ENCODE measurements at places on chromosomes 3 and 15. TPM values are rescaled to one million over a fixed set of nuclear protein-coding genes. Genes with fewer than 3 reads are reported as not detected.

GRCh38 chr3:23276913-23277658 is 74.0 kb downstream of the UBE2E2 start:
- DNase-seq, result no peak

DNA sequence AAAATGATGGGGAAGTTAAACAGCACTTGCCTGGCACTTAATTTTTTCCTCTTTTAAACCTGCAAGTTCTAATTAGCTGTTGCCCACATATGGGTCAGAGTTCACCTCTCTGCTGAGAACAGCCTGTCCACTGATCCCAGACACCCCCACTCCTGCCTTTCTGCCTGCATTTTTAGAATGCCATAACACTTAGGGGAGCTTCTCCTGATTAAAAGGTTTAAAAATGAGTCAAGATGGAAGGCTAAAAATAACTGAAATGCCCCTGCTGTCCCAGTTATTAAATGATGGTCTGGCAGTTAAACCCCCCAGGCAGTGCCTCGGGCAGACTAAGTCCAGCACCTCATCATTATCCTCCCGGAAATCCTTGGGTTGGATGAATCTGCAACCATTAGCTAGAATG is 913.6 kb upstream of the ARPP21 start:
- DNase-seq, result no peak

- no peak for DNase-seq
Measured at GRCh38 chr3:171953301-171954022, 85.9 kb upstream of the FNDC3B start.

GRCh38 chr3:46614431-46614830 is 2.1 kb downstream of the FAM240A start:
- no peak for DNase-seq

DNA sequence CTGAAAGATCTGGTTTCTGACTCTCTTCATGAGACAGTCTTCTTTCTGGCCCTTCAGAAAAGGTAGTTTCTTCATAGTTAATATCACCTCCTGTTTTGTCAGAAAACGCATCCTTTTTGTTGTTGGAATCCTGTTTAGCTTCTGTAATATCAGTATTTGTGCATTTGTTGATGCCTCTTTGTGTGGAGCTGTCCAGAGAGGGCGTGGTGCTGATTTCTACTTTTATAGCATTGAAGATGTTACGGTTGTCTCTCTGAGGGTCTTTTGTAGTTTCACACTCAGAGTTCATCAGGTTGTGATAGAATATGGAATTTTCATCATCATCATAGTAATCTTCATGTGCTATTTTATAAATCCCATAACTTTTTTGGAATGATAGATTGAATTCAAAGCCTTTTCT is 8.9 kb downstream of the GPR149 start:
- DNase-seq, result peak; percentile 5

- no peak for DNase-seq
Measured at GRCh38 chr15:74762791-74763150, 14.1 kb downstream of the CYP1A2 start.

- no peak for DNase-seq
Measured at GRCh38 chr3:114863848-114864247, 283.2 kb downstream of the ZBTB20 start.

GRCh38 chr3:113079218-113079961 is 88.6 kb downstream of the GTPBP8 start:
- no peak for DNase-seq

The IMPG2 gene
- 0.99 TPM for total RNA-seq

- DNase-seq, result no peak
Measured at GRCh38 chr3:295166-295565, 98.6 kb downstream of the CHL1 start.

DNA sequence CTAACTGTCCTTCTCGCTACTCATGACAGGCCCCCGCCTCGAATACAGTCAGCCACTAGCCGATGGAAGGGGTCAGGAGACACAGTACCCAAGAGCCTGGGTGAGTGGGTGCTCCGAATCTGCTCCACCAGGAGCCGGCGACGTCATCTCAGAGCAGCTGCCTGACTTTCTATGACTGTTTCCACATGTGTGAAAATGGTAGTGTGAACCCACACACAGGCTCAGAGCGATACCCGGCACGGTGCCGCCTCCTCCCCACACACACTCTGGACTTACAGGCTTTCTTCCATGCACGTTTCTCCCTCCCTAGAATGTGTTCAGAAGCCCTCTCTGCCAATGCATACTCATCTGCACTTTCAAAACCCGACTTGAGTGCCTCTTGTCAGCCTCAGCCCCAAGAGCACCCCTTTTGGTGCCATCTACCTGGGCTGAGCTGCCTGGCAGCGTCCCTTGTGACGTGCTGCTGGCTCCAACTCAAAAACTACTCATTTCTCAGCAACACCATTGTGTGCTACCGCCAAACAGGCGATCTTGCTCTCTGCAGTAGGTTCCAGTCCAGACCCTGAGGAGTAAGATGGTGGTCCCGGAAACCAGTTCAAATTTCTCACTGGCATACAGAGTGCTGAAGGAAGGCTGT is 29.7 kb downstream of the VGLL4 start:
- DNase-seq, result no peak

The CCDC32 gene
- total RNA-seq, result 16.1 TPM

The KIF15 gene
- 1.6 TPM for total RNA-seq

The RPS27L gene
- total RNA-seq, result 300 TPM

DNA sequence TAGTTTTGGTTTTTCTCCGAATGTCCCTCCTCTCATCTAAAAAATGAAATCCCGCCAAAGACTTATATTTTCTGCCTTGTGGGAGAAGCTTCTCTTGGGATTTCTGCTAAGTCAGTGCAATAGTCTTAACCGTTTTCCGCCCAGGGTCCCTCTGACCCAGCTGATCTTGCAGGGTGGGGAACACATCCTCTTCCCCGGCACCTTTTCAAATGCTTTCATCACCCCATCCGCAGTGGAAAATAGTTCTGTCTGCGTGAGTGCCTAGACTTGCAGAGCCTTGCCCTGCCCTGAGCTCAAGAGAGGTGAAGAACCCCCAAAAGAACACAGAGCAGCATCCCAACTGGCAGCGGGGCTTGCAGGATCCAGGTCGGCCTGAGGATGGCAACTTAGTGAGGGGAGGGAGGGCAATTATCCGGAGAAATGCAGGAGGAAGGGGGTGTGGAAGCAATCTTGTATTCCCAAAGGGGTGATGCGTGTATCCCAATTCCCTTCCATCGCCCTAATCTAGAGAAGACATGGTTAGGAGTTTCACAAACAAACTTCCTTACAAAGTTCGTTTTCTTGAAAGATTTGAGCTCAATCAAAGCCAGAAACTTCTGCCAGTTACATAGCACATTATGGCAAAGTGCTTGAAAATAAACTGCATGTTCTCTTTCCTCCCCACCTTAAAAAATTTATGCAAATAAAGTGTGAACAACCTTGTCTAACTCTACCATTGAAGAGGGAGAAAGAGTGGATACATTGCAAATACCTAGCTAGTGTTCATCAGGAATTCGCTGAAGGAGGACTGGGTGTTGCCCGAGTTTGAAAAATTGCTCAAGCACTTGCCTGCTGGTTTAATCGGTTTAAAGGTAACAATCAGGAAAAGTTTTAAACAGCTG is 79.9 kb downstream of the NR2F2 start:
- DNase-seq, result no peak

GRCh38 chr3:31955581-31955980 is 25.5 kb downstream of the OSBPL10 start:
- DNase-seq, result no peak

The C3orf33 gene
- total RNA-seq, result 1.4 TPM

GRCh38 chr15:61364871-61365270 is 135.8 kb upstream of the RORA start:
- no peak for DNase-seq

GRCh38 chr3:51400166-51400565 is 9.1 kb downstream of the RBM15B start:
- DNase-seq, result no peak

DNA sequence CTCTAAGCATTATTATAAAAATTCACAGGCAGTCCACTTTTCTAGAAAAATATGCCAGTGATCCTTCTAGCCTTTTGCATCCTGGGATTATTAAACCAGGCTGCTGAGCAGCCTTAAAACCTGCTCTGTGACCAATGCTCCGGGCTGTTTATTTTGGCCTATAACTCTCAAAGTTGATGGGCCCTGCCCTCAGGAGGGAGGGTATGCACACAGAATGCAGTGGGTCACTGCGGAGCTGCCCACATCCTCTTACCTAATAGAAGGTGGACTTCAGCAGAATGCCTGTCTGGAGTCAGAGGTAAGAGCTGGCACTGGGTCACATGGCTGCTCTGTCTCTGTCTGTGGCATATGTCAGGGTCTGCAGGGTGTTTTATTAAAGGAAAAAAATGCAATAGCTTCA is 26.0 kb downstream of the CPNE4 start:
- no peak for DNase-seq

GRCh38 chr3:138824114-138824506 is 10.6 kb downstream of the PIK3CB start:
- no peak for DNase-seq

DNA sequence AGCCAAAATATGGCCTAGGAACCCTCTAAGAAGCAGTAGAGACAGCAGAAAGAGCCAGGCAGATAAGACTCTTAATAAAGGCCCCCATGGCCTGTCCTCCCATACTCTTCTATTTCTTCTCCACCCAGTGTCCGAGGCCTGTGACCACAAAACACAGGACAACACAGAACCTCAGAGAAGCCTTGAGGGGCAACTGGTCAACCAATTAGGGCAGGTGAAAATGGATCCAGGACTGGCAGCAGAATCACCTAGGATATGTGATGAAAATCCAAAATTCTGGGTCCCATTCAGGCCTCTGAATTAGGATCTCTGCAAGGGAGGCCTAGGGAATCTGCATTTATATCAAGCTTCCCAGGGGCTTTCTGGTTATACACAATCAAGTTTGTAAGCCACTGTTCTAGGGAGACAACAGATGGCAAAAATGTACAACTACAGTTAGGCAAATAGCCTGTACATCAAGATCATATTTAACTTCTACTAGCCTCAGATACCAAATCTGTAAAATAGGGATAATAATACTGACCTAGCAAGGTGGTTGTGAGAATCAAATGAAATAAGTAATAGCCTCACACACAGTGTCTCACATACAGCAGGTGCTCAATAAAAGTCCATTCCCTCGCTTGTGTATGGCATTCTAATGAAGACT is 10.4 kb downstream of the RAB27A start:
- DNase-seq, result no peak

- DNase-seq, result no peak
Measured at GRCh38 chr3:13863382-13863952, 16.4 kb downstream of the WNT7A start.

DNA sequence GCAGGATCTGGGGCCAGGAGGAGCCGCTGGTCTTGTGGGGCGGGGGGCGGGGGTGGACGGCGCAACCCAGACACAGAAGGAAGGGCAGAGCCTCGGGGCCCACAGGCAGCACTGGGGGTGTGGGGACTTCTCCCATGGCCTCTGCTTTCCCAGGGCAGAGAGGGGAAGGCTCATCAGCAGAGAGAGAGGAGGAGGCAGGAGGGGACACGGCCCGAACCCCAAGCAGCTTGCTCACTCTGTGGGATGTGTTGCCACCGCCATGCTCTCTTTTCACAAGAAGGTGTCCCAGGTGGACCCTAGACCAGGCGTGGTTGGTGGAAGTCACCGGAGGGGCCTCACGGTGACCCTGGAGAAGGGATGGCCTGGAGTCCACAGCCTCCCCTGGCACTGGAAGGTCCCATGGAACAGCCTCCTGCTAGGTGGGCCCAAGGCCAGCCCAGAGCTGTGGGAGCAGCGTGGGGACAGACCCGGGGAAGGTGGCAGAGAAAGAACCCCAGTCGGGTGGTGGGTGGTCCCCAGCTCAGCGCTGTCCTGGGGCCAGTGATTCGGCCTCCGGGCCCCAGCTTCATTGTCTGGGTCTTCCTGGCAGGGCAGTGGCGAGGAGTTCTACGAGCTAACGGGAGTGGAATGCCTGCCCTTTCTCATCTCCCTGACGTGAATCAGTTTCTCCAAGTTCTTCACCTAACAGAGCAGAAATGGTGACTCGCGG is 46.8 kb upstream of the PCSK6 start:
- no peak for DNase-seq

DNA sequence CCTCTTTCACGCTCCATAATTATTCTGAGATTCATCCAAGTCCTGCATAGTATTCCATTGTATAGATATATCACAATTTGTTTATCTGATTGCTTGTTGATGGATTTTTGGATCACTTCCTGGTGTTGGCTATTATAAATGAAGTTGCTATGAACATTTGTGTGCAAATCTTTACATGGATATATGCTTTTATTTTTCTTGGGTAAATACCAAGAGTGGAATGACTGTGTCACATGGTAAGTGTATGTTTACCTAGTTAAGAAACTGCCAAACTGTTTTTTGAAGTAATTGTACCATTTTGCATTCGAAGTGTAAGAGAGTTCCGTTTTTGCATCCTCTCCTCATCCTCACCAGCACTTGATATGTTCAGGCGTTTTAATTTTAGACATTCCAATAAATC is 34.6 kb upstream of the ROPN1 start:
- peak; percentile 46 for DNase-seq

DNA sequence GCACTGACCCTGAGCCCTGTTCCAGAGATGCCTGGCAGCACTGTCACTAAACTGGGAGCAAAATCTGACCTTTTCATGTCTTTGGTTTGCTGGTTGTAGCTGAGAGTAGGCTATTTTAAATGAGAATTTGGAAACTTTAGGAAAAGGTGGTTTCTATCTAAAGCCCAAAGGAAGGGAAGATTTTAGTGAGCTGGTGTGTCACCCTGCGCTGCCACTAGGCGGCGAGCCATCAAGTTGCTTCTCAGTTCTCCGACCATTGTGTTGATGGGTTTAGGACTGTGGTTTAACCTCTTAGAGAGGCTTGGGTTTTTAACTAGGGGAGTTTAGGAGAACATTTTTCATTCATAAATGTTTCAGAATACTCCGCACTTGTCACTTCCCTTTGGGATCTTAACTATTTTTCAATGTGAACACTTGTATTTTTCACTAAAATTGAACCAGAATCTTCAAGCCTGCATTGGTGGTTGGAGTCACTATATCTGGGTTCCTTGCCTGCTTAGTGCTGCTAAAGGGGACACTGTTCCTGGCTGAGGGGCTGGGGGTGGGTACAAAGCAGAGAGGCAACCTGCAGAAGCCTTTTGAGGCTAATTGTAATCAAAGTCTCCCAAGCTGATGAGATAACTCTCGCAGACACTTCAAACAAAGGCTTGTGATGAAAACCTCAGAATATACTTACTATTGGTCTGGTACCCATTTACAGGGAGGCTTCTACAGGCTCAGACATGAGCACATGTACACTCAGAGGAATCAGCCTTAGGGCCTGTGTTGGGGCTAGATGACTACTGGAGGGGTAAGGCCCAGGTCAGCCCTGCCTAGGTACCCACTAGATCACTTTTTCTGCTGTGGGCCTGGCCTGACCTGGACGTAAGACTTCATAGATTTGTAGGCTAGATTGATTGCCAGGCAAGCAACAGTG is 16.8 kb downstream of the EXOSC7 start:
- DNase-seq, result peak; percentile 52

Measured in lung microvascular endothelial cell (primary cell).